Coronary artery (tissue), 2 donors: ENCODE measurements at places on chromosomes 7 and 10.

DNA sequence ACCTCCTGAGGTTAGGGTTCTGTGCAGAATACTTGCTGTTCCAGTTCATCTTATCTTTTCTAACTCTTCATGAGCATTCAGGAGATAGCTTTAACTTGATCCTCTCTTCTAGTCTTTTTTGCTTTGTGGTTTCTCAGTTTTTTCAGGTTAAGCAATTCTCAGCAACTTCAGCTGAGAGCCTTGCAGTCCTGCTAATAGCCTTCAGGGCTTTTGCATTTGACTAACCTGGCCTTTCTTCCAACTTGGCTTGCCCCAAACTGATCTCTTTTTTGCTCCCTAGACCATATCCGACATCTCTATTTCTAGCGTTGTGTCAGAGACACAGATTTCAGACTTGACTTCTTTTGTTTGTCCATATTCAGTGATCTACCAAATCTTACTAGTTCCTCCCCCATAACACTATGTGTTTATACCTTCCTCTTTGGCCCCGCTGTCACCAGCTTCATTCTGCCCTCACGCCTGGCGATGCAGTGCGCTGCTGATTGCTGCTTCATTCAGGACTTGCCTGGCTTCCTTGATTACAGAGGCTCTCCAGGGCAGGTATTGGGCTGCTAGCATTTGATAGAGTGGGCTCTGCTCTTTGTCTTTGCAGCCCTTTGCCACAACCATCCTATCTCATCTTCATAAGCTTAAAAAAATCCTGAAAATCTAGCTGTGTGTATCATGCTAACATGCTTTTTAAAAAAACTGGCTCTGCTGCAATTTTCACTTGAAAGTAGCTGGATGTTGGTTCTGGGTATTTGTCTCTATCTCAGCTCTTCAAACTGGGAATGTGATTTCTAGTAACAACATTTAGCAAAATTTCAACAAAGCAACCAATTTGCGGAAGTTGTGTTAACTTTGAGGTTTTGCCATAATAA lies 9.6 kb downstream of the CUL1 start:
- no peak for DNase-seq

DNA sequence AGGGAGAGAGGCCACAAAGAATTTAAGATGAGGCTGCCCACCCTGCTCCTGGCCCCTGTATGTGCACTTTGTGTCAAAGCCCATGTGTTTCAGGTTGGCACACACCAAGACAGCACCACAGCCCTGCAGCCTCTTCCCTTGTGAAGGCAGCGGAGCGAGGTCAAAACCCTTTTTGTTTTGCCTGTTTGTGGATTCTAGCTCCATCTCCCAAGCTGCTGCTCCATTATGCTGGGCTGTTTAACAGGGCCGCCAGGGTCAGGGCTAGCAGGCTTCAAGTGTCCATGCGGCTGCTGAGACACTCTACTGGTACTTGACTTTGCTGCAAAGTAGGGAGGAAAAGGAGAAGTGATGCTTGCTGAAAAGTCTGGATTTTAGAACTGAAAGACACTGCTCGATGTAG lies 142.3 kb upstream of the EFCAB10 start:
- no peak for DNase-seq

DNA sequence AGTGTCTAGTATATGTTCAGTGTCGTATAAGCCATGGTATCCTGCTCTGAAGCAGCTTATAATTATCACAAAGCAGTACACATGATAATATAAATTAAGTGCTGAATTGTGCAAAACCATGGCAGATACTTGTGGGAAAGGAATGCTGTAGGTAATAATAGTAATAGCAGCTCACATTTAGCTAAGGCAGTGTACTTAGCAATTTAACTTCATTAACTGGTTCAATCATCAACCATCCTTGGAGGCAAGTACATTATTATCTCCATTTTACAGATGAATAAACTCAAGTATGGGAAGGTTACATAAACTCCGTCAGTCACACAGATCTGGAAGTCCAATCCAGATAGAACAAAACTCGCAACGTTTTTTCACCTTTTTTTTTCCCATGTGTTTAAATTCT lies 21.6 kb upstream of the RNF148 start:
- DNase-seq, result no peak

DNA sequence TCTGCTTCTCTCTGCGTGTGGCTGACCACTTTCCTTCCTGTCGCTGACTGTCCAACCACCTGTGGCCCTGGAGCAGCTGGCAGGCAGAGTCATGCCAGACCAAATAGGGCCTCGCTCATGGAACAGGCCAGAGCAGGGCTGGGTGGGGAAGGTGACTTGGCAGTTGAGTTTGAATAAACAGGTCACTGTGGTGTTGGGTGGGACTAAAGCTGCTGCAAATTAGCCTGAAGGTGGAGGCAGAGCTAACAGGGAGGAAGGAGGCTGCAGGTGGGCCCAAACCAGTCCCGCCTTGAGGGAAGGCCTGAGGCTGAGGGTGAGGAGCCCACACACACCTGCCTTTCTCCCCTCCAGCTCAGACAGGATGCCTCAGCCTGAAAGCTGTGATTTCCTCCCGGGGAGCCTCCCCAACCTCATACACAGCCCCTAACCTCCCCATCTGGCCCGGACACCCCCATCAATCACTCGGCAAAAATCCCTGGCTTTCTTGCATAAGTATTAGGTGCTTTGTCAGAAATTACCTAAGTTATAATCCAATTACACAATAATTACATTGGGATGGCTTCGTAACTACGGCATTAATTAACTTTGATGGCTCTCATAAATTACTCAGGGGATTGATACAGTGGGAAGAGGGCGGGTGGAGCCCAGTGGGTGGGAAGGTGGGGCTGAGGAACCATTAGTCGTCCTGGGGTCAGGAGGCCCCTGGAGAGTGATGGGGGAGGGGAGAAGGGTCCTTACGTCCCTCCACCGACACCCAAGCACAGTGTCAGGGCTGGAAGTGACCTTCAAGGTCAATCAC lies 97.7 kb upstream of the PCBD1 start:
- no peak for DNase-seq

DNA sequence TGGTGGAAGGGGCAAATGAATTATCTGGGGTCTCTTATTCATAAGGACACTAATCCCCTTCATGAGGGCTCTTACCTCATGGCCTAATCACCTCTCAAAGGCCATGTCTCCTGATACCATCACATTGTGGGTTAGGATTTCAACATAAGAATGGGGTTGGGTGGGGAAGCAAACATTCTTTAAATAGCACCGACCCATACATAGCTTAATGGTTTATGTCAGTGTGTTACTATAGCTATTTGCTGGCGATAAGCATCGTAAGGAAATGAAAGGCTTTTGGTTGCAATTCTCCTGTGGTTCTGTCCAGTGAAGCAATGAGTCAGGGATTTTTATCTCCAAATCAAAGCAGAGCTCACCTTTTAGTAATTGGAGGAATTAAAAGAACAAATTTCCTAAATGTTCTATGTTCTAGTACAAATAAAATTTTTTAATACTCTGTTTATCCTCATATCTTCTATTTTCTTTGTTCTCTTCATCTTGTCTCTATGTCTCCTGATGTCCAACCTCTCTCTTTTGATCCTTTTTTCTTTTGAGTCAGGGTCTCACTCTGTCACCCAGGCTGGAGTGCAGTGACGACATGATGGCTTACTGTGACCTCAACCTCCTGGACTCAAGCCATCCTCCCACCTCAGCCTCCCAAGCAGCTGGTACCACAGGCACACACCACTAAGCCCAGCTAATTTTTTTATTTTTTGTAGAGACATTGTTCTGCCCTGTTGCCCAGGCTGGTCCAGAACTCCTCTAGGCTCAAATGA lies 57.0 kb upstream of the GLCCI1 start:
- DNase-seq, result no peak

DNA sequence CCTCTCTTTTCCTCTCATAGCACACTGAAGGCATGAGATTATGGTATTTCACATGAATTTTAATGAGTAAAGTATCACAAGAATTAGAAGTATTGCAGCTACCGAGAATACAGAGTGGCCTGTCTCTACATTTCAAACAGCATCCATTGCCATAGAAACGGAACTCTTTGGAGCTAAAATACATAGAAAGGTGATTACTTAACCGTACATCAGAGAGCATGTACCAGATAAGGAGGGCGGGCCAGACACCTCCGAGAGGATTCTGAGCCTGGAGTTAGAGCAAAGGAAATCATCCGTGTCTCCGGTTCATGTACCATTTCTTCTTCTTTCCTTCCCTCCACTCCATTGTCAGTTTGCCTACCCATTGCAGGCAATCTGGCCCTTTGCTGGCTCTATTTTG lies 196.7 kb downstream of the KLF6 start:
- no peak for DNase-seq

GRCh38 chr7:51121931-51122425 lies 194.6 kb downstream of the COBL start:
- no peak for DNase-seq

DNA sequence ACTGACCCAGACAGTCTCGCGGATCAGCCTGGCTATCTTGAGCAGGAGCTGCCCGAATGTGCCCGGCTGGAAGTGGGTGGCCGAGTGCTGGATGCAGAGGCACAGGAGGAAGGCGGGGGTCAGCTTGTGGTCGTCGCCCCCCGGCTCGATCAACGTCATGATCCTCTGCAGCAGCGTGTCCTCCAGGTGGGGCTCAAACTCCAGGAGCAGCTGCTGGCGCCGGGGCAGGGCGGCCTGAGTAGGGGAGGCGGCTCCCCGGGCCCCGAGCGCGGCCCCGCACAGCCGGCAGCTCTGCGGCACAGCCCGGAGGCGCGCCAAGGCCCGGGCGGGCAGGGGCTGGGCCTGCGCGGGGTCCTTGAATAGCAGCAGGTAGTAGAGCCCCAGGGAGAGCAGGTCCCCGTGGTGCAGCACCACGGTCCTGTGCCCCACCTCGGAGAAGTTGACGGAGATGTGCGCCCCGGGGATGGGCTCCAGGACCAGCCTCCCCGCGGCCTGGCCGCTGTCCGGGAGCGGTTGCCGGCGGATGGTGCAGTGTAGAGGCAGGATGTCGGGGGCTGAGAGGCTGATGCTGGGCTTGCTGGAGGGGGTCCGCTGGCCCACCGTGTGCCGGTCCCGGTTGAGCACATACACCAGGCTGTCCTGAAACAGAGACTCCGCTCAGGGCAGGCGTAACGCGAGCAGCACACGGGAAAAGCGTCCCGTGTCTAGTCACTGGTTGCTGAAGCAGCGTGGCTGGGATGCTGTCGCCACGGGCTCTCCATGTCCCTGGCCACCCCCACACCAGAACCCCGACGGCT lies 27.0 kb downstream of the PAPOLB start:
- peak; percentile 61 for DNase-seq

- no peak for DNase-seq
These were observed 13.7 kb downstream of the AGR2 start for GRCh38 chr7:16791071-16791470.

- no peak for DNase-seq
These were observed 35.9 kb upstream of the CYP2C9 start for GRCh38 chr10:94902570-94902969.

GRCh38 chr7:37096341-37096740 lies 352.3 kb downstream of the ELMO1 start:
- no peak for DNase-seq

GRCh38 chr10:91642831-91643692 lies 10.2 kb upstream of the PPP1R3C start:
- no peak for DNase-seq

- no peak for DNase-seq
These were observed 31.5 kb downstream of the PHF14 start for GRCh38 chr7:11005202-11005601.

GRCh38 chr10:126663328-126663727 lies 7.2 kb downstream of the C10orf90 start:
- no peak for DNase-seq

GRCh38 chr10:31723106-31723750 lies 205.4 kb downstream of the ARHGAP12 start:
- DNase-seq, result no peak

DNA sequence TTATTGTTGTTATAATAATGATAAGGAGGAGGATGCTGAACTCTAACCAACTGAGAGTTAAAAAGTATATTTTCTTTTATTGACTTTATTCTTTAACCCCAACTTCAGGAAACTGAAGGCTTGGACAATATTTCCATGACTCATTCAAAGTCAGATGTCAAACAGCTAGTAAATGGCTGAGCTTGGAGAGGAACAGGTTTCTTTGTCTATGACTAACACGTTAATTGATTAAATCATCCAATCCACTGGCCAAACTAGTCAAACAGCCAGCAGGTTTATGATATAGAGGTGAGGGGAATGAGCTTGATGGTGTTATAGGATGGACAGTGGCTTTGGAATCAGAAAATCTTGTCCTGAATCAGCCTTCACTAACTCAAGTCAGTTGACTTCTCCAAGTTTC lies 119.1 kb upstream of the WDR11 start:
- DNase-seq, result no peak

DNA sequence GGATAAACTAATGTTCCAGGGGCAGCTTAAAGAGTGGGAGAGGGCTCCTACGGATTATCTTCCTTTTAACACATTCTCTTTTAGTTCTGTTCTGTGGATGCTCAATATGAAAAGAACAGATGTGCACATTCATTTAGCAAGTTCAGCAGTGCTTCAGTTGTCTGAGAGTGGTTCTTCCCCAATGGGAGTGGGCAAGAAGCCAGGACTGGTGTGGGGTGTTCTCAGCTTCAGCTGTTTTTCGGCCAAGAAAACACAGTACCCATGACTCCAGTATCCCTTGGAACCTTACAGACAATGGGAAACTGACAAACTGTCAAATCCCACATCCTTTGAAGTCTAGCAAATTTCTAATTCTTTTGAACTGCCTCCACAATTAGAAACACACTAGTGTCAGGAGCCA lies 71.5 kb upstream of the LRRC17 start:
- DNase-seq, result no peak

GRCh38 chr10:114879541-114880158 lies 58.1 kb downstream of the FHIP2A start:
- DNase-seq, result no peak

DNA sequence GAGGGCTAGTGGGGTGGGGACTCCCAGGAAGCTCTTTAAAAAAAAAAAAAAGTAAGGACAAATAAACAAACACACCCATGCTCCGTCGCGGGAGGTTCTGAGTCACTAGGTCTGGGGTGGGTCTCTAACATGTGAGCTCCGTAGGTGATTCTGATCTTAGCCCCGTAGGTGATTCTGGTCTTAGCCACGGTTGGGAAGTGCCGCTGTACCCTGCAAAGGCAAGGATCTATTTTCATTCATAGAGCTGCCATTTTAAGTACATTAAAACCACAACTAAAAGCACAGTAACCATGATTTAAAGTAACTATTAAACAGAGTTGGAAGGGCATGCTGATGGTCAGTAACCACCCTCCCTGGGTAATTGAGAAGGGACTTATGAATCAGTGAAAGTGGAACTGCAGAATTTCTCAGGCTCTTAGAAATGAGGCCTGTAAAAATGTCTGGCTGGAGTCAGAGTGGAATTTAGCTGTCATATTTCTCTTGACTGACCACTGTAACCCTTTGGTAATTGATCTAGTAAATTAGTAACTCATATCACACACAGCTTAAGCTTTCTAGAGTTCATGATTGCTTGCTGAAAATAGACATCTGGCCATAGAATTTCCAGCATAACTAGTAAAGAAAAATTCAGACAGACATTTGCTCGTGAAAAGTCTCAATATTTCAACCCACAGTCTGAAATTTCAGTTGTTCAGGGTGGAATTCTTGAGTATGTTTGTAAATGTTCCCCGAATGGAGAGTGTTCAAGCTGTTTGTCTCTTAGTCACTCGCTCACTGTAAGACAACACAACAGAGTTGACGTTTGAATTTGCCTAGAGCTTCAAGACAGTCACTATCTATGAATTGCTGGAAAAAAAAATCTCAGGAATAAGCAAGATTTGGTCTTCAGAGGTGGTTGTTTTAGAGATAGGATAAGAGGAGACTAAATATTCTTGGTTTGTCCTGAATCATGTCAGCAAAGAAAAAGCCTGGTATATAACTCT lies 34.2 kb upstream of the TCF7L2 start:
- DNase-seq, result no peak

GRCh38 chr10:68046642-68047041 lies 28.4 kb downstream of the HERC4 start:
- DNase-seq, result no peak

- no peak for DNase-seq
These were observed 148.7 kb downstream of the BBS9 start for GRCh38 chr7:33278095-33278494.
